Activated CD8-positive, alpha-beta memory T cell treated with anti-CD3 and anti-CD28 coated beads for 48 hours (primary cell): ENCODE measurements at places on chromosomes 4 and X.

DNA sequence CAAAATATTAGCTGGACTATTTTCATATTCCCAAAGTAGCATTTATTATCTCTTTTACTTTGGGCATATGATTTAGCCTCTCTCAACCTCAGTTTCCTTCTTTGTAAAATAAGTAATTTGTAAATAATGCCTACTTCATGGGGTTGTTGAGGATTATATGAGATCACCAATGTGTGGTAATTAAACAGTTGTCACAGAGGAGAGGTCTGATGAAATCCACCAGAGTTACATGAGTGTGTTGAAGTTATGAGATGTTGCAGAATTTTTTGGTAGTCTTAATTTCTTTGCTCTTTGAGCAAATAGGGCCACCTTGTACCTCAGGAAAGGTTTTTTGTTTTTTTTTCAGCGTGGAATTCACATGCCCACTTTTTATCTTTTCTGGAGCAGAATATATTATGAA lies 1.4 kb downstream of the COX7B start:
- DNase-seq: no peak

- DNase-seq: no peak
Observed at GRCh38 chr4:68874507-68874906, 58.7 kb downstream of the UGT2B10 start.

DNA sequence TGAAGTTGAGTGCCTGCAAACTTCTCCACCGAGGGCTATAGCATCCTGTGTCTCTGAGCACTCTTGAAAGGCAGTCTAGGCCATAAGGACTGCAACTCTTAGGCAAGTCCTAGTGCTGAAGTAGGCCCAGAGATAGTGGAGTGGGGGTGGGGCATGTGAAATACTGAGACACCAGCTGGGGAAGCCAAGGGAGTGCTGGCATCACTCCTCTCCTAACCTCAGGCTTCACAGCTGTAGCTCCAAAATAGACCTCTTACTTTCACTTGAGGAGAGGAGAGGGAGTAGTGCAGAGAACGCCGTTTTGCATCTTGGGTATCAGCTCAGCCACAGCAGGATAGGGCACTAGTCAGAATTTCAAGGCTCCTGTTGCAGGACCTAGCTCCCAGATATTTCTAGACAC lies 56.2 kb upstream of the CYSLTR1 start:
- no peak for DNase-seq

DNA sequence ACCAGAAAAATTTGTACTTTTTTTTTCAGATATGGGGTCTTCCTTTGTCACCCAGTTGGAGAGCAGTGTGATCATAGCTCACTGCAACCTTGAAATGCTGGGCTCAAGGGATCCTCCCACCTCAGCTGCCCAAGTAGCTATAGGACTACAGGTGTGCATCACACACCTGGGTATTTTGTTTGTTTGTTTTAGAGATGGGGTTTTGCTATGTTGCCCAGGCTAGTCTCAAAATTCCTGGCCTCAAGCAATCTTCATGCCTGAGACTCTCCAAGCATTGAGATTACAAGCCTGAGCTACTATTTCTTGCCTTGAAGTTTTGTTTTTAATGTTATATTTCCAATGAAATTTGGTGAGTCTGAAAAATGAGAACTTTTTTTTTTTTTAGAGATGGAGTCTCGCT lies 847.8 kb downstream of the TRIML1 start:
- no peak for DNase-seq

GRCh38 chr4:16029262-16029661 lies 54.6 kb downstream of the PROM1 start:
- DNase-seq: no peak

GRCh38 chrX:111504941-111505340 lies 6.5 kb upstream of the SERTM2 start:
- no peak for DNase-seq

DNA sequence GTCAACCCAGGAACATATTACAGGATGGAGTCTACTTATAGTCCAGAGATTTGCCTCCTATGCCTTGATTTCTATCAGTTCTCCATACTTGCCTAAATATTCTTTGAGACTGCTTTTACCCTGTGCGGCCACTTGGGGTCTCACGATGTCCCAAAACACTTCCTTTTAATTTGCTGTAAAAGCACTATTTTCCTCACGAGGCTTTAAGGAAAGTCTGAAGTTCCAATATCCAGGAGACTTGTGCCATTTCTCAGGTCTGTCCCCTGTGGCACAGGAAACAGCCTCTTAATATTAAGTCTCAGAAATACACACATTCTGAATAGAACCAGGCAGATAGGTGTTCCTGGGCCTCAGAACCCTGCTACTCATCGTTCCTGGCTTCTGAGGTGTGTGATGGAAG lies 142.9 kb downstream of the TMEM164 start:
- no peak for DNase-seq

DNA sequence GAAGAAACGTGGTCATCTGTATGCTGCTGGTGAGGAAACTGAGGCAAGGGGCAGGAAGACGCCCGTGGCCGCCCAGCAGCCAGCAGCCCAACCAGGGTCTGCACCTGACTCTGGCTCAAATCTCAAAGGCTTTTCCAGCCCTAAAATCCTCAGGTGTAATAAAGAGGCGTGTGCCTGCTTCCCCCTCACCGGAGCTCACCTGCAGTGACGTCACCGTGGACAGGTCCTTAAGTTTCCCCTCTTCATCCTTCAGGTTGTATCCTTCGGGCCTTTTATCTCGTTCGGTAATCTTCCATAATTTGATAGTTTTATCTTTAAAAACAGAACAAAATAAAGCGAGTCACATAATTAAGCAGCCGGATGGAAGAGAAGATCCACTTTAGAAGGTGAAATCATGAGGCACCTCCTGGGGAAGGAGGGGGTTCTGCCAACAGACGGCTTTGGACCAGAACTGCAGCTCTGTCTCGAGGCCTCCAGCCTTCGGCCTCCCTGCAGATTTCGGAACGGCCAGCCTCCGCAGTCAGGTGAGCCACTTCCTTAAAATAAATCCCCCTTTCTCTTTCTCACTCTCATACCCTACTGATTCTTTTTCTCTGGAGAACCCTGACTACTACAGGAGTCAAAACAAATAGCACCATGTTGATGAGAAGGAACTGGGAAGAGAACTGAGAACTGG lies 96.7 kb downstream of the PPP2R2C start:
- no peak for DNase-seq

GRCh38 chr4:95729596-95729995 lies 110.3 kb upstream of the PDHA2 start:
- no peak for DNase-seq

DNA sequence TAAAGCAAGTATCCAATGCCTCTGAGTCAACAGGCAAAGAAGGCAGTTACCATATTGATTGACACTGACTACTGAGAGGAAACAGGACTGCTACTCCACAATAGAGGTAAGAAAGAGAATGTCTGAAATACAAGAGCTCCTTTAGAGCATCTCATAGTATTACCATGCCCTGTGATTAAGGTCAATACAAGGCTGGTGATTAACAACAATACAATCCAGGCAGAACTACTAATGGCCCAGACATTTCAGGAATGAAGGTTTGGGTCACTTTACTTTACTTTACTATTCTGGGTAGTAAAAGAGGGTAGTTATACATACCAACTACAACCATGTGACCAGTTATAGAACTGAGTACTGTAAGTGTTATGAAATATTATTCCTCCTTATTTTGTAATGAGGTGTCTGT lies 44.5 kb downstream of the BRWD3 start:
- DNase-seq: no peak

DNA sequence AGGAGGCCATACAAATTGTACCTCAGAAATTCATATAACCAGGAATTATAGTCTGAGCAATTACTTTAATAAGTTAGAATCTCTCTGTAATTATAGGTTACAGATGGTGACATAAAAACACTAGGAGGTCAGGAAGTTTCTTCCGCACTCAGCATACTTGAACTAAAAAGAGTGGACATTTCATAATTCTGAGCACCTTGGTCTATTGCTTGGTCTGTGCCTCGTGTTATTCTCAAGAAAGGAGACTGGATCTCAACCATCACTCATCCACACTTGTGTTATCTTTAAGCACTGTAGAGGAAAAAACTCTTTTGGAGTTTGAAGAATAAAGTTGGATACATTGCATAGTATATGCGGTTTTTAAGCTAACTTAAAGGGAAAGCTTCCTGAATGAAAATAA lies 91.1 kb downstream of the SYNPO2 start:
- no peak for DNase-seq

DNA sequence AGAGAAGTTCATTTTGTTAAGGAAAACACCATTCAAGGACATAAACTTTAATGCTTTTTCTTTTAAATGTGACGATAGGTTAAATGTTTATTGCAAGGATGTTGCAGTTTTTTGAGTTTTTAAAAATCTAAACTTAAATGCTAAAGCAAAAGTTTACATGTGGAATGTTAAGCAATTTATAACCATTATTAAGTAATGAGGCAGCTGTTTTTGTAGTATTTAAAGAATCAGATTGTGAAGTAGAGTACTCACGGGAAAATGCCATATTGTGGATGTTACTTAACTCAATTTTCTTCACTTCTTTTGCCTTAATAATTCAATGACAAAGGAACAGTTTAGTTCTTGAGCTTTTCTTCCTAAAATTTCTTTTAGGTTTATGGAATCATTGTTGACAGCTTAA lies 43.5 kb downstream of the UBE2K start:
- DNase-seq: no peak

DNA sequence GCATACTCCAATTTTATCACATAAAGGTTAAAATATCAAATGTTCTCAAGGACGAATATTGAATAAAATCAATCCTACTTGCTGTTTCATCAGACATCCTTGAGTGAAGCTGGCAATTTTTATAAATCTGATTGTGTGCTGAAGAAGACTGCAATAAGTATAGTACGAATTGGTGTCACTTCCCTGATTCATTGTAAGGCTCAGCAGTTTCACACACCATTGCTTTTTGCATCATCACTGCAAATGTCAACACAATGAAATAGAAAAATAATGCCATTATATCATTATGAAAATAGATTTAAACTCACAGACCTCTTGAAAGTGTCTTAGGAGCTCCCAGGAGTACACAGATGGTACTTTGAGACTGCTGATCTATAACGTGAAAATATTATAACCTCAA lies 172.5 kb downstream of the ANKRD50 start:
- no peak for DNase-seq

DNA sequence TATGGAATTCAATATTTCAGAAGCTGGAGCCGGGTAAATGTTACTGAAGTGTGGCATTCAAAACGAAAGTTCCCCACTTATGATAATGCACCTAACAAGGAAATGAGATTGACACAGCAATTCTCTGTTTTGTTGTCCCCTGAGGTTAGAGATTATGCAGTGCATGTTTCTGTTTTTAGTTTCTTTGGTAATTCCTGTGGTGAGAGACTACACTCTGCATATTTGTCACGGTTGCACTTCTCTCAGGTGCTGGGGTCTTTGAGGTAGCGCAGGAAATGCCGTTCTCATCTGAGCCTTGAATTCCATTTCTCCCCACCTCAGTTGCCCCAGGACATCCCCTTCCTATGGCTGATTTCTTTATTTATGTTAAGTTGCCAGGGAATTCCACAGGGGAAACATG lies 15.3 kb upstream of the BEND4 start:
- no peak for DNase-seq

- DNase-seq: no peak
Observed at GRCh38 chr4:24210332-24210902, 320.6 kb upstream of the PPARGC1A start.

DNA sequence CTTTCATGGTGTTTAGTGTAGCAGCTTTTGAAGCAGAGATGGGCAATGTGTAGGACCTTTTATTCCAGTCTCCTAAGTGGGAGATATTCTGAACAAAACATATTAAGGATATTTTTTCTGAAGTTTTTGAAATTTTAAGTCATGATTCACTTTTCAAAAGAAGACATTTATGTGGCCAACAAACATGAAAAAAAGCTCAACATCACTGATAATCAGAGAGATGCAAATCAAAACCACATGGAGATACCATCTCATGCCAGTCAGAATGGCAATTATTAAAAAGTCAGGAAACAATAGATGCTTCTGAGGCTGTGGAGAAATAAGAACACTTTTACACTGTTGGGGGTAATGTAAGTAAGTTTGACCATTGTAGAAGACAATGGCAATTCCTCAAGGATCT lies 76.0 kb downstream of the FAT4 start:
- no peak for DNase-seq

DNA sequence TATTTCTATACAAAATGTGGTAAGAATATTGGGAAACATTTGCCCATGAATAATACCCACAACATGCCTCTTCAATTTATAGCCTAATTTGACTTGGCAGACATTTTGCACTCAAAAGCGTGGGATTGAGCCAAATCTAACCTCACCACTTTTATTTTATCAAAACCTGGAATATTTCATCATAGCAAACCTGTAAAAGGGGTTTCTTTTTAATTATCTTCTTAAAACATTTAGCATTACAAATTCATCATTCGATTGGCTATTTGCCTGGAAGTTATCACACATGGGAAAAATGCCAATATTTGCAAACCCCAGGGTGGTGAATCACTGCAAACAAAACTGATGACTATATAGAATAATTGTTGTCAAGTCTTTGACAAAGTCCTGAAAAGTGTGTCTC lies 56.2 kb downstream of the VCX3B start:
- DNase-seq: no peak

DNA sequence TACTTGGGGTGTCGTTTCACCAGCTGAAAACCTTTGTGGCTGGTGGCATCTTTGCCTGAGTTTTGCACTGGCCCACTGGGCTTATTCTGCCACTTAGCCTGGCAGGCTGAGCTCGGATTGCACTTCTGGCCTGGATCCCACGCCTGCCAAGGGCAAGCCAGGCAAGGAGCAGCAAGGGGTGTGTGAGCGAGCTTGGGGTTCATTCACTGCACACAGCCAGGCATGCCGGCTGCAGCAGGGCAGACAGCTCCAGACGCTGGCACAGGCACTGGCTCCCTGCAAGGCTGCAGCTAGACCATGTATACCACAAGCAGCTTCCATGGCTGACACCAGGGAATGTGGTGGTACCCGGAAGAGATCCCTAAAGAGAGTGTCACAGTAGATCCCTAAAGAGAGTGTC lies 476.3 kb downstream of the EPHA5 start:
- DNase-seq: no peak
